ENCODE measurements at places on chromosomes 1 and 21. TPM values are rescaled to one million over a fixed set of nuclear protein-coding genes. Genes with fewer than 3 reads are reported as not detected.

GRCh38 chr1:186255266-186255665 lies 119.8 kb downstream of the TPR start:
- no peak for DNase-seq

DNA sequence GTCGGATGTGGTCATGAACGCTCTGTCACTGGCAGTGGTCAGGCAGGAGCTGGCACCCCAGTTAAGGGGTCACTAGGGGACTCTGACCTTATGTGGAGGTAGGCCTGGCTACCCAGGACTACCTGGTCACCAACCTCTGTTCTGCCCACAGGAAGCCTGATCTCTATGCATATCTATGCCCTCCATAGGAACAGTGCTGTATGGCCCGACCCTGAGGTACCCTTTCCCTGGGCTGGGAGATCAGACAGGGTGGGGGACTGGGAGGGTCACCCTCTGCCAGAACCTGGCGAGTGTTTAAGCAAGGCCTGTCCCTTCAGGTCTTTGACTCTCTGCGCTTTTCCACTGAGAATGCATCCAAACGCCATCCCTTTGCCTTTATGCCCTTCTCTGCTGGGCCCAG lies 19.0 kb downstream of the CYP4B1 start:
- no peak for DNase-seq

DNA sequence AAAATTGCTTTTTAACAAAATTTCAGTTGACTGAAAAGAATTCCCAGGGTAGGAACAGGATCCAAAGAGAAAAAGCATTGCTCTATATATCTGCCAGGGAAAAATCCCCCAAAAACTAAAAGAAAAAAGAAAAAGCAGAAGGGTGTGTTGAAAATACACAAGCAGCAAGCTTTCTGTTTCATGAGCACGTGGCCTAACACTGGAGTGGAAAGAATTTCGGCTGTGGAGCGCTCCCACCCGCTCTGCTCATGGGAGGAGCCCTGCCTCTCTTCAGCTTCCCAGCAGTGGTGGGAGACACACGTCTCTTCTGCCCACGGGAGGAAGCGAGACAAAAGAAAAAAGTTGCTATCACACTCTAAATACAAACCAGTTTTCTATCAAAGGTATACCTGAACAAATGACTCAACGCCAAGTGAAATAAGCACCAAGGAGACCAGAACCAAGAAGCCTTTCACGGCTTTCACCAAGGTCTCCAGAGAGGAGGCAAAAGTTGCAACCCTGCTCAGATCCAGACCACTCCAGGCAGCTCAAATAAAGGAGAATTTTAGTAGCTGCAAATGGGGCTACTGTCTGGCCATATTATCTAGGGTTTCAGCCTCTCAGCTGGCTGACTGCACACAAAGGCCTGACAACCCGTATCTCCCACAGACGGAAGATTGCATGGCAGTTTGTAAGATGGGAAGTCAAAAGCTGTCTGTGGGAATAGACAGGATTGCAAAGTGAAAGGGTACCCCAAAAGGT lies 29.5 kb upstream of the ZNF496 start:
- no peak for DNase-seq

ASCL5 gene
- polyA plus RNA-seq = 0.36 TPM

CCDC30 gene
- 27.0 TPM for polyA plus RNA-seq

TBX15 gene
- 0.36 TPM for polyA plus RNA-seq

GPR89A gene
- polyA plus RNA-seq = 41.7 TPM

LRRC38 gene
- 0.16 TPM for polyA plus RNA-seq

ARHGEF16 gene
- polyA plus RNA-seq = 25.8 TPM

SPATA45 gene
- 0.28 TPM for polyA plus RNA-seq
